ENCODE measurements at places on chromosomes 5 and 9.

DNA sequence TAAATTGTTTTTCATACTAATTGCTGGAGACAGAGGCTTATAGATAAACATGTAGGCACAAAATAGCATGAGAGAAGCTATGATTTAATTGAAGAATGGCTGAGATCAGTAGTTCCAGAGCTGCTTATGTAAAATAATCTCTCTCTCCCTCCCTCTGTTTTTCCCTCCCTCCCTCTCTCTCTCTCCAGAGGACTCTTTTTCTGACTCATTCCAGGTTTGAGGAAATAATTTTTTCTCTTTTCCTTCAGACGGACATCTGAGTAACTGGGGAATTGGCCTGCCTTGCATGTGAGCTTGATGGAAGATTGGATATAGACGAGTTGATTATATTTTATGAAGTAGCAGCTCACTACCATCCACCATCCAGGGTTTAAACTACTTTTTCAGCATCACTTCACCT is 35.5 kb downstream of the KCTD16 start:
- no peak for DNase-seq

DNA sequence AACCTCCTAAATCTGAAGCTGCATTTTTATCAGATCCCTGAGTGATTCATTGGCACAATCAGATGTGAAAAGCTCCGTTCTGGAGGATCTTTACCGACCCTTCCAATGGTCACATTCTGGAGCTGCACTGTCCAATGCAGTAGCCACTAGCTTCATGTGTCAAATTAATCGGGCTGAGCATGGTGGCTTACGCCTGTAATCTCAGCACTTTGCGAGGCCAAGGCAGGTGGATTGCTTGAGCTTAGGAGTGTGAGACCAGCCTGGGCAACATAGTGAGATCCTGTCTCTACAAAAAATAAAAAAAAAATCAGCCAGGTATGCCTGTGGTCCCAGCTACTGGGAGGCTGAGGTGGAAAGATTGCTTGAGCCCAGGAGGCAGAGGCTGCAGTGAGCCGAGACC is 3.7 kb downstream of the IL17B start:
- no peak for DNase-seq

DNA sequence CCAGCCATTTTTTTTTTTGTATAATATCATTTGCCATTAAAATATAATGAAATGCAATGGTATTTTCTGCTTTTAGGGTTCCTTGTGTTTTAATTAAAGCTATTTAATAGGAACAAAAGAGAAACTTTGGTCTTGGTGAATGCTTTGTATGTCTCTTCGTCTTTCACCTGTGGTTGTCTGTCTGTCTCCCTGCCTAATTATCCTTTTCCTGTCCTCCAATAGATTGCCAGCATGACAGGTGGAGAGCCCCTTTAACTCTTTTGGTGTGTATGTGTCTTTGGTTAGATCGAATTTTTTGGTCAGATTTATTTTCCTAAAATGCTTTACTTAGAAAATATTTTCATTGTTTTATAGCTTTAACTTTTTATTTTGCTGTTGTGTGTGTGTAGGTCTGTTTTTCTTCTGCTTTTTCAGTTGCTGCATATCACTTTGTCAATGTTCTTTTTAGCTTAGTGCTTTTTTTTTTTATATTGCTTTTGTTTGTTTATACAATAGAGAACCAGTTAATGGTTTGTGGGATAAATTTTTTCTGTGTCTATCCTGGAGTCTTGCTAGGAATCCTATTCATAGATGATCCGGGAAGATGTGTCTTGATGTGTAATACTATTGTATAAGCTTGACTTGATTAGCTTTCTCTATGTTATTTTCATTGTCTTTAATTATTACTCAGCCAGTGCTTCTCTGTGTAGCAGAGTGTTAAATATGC is 8.6 kb downstream of the CHMP5 start:
- DNase-seq, result no peak

DNA sequence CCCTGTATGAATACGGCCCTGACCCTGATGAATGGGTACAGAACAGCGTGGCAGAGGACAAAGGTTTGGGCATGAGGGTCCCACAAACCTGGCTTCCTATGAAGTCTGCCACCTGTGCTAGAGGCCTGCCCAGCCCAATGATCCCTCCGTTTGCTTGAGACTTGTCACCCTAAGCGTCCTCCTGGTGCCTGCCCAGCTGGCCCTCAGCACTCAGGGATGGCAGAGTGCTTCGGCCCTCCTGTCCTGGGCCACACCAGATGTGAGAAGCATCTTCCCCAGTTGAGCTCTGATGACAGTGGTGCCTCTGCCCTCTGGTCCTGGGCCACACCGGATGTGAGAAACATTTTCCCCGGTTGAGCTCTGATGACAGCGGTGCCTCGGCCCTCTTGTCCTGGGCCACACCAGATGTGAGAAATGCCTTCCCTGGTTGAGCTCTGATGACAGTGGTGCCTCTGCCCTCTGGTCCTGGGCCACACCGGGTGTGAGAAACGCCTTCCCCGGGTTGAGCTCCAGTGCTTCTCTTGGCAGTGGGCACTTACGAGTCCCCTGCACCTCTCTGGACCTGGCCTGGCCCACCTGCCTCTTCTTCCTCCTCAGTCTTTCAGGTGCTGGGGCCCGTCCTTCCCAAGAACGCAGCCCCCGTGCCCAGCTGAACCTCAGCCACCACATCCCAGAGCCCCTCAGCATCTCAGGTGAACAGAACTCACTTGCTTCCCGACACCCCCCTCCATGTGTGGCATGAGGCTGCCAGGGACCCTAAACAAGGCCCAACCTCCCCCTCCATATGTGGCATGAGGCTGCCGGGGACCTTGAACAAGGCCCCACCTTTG is 253.1 kb upstream of the IRX1 start:
- no peak for DNase-seq

DNA sequence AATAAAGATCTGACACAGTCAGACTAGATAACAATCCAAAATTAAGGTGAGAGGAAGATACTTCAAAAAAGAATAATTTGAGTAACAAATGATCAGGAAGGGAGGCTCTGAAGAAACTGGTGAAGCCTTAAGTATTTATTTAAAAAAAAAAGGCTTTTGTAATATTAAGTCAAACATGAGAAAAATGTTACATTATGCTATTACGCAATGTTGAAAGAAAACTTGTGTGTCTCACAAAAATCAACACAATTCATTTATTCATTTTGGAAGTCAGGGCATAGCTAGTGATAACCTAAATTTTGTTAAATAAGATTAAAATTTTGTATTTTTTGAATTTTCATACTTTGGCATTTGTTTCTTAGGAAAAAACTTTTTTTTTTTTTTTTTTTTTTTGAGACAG is 28.2 kb downstream of the WDR41 start:
- DNase-seq, result no peak

DNA sequence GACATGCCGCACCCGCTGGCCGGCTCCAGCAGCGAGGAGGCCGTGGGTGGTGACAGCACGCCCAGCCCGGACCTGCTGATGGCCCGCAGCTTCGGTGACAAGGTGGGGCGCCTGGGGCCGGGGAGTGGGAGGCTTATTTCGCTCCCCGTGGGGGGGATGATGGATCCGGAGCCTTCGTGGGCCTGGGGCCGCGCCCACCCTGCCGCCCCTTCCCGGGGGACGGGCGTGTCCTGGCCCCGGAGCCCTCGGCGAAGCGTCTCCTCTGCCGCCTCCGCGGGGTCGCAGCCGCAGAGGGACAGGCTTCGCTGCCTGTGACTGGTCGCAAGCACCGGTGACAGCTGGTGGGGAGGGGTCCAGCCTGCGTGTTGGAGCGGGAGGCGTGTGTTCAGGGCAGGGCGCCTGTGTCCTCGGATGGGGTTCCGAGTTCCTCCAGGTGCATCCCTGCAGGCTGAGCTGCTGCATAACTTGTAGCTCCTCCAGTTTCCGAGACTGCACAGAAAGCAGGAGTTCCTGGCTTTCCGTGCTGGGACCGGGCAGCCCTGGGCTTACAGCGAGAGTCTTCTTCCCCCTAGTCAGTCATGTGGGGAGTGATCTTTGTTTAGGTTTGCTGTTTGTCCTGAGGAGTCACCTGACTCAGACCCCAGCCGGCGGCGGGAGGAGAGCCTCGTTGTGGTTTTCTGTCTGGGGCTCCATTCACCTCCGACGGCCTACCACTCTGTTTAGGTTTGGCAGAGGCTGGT is 666 bp downstream of the SNX30 start:
- DNase-seq, result no peak
